ENCODE measurements at places on chromosomes 4 and X. TPM values are rescaled to one million over a fixed set of nuclear protein-coding genes. Genes with fewer than 3 reads are reported as not detected.
A peak's percentile ranks its signal among the peaks of the same experiment; 100 is the strongest.

Gene USP51
- 0.70 TPM for polyA plus RNA-seq

Gene SHROOM4
- polyA plus RNA-seq, result 0.45 TPM

Gene GLUD2
- polyA plus RNA-seq, result 0.31 TPM

Gene SPATA4
- polyA plus RNA-seq, result 0.34 TPM

Gene TLR7
- not detected for polyA plus RNA-seq

GRCh38 chrX:119218198-119218597 is 17.9 kb upstream of the PGRMC1 start:
- H3K4me1 ChIP-seq, result no peaks in the 10 kb centered on the region
- no peak overlapping the region for H3K4me3 ChIP-seq
- DNase-seq, result peak; percentile 38
- H3K27ac ChIP-seq, result no peak overlapping the region
- H3K27me3 ChIP-seq, result peaks cover 16% of the 10 kb centered on the region
- no peaks in the 10 kb centered on the region for H3K36me3 ChIP-seq

DNA sequence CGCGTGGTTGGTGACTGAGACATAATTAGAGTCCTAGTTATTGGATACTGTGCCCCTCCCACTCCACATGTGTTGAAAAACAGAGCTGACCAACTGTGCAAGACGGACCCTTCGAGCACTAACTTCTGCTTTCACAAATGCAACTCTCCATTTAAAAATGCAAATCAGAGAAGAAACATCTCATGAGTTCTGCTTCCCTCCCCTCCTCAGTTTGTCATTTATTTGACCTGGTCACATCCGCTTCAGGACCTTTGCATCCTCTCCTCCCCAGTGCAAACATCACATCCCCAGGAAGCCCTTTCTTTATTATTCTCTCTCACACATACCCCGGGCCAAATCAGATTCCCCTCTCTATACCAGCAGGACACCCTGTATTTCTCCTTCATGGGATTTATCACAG is 38.1 kb upstream of the NOCT start:
- H3K27me3 ChIP-seq, result no peaks in the 10 kb centered on the region
- H3K4me1 ChIP-seq, result no peaks in the 10 kb centered on the region
- H3K36me3 ChIP-seq, result no peaks in the 10 kb centered on the region
- no peak overlapping the region for H3K27ac ChIP-seq
- no peak overlapping the region for H3K4me3 ChIP-seq
- DNase-seq, result no peak

GRCh38 chrX:108091264-108091877 is at the start of the genes ATG4A and PSMD10:
TSS of gene ATG4A (plus strand) at chrX:108091778. CDS start at chrX:108091827, 49 bp downstream.
TSS of gene PSMD10 (minus strand) at chrX:108091542. CDS start at chrX:108091520, 22 bp downstream.
- no peaks in the 10 kb centered on the region for H3K4me1 ChIP-seq
- H3K27ac ChIP-seq, result peak within 1 kb of the TSS; percentile 79
- H3K27me3 ChIP-seq, result no peaks in the 10 kb centered on the region
- peak within 1 kb of the TSS; percentile 66 for H3K4me3 ChIP-seq

DNA sequence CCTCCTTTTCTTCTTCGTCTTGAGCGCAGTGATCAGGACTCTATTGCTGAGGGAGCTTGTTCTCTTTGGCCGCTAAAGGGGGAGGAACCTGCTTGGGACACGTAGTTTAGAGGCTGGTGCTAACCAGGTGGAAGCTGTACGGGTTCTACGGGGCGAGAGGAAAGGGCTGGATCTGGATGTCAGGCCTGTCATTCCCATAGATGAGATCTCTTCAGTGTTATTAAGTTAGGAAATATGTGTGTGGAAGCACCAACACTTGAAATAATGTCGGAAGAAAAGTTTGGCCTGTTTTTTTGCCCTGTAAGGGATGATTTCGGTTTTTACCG is 643 bp downstream of the SRP72 start:
- peak; percentile 60 for DNase-seq
- H3K36me3 ChIP-seq, result peaks cover 23% of the 10 kb centered on the region
- no peaks in the 10 kb centered on the region for H3K27me3 ChIP-seq
- H3K4me1 ChIP-seq, result peaks cover 18% of the 10 kb centered on the region

GRCh38 chrX:49840679-49841078 is 11.6 kb downstream of the PAGE4 start:
- H3K4me3 ChIP-seq, result no peak overlapping the region
- no peaks in the 10 kb centered on the region for H3K27me3 ChIP-seq
- H3K4me1 ChIP-seq, result no peaks in the 10 kb centered on the region

- no peaks in the 10 kb centered on the region for H3K27me3 ChIP-seq
- no peaks in the 10 kb centered on the region for H3K4me1 ChIP-seq
- no peak for DNase-seq
- H3K27ac ChIP-seq, result no peak overlapping the region
- H3K4me3 ChIP-seq, result no peak overlapping the region
- H3K36me3 ChIP-seq, result no peaks in the 10 kb centered on the region
These were observed 126.3 kb upstream of the EMCN start for GRCh38 chr4:100644150-100644549.

- no peak overlapping the region for H3K27ac ChIP-seq
- H3K4me1 ChIP-seq, result peaks cover 7% of the 10 kb centered on the region
- no peak overlapping the region for H3K4me3 ChIP-seq
- H3K27me3 ChIP-seq, result no peaks in the 10 kb centered on the region
- H3K36me3 ChIP-seq, result no peaks in the 10 kb centered on the region
- no peak for DNase-seq
These were observed 23.2 kb upstream of the SORCS2 start for GRCh38 chr4:7169134-7169533.

- DNase-seq, result no peak
- H3K36me3 ChIP-seq, result peaks cover 6% of the 10 kb centered on the region
- no peaks in the 10 kb centered on the region for H3K27me3 ChIP-seq
- H3K4me1 ChIP-seq, result no peaks in the 10 kb centered on the region
- no peak overlapping the region for H3K4me3 ChIP-seq
- no peak overlapping the region for H3K27ac ChIP-seq
These were observed 92.6 kb downstream of the NSUN7 start for GRCh38 chr4:40842318-40842717.

Measured in SK-N-SH (cell line).